ENCODE measurements at places on chromosomes 11 and 22.

GRCh38 chr22:27820896-27821866, 19.6 kb upstream of the MN1 start:
- H3K36me3 ChIP-seq = no peaks in the 10 kb centered on the region
- no peaks in the 10 kb centered on the region for H3K27me3 ChIP-seq
- H3K27ac ChIP-seq = no peak overlapping the region
- H3K4me3 ChIP-seq = no peak overlapping the region

DNA sequence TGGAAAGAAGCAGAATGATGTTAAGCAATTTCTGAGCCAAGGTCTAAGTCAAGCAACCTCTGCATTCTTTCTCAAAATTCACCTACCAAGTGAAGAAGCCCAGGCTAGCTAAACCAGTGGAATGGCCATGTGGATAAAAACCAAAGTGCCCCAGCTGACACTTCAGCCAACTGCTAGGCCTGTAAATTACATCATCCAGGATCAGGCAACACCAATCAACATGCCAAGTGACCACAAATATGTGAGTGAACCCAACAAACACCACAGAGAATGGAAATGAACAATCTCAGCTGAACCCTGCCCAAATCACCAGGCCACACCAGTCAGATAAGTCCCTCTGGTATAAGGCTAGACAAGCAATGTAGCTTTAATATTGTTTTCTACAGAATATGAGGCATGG, 25.1 kb upstream of the FJX1 start:
- no peak overlapping the region for H3K27ac ChIP-seq
- no peaks in the 10 kb centered on the region for H3K4me1 ChIP-seq
- peaks cover 48% of the 10 kb centered on the region for H3K27me3 ChIP-seq

DNA sequence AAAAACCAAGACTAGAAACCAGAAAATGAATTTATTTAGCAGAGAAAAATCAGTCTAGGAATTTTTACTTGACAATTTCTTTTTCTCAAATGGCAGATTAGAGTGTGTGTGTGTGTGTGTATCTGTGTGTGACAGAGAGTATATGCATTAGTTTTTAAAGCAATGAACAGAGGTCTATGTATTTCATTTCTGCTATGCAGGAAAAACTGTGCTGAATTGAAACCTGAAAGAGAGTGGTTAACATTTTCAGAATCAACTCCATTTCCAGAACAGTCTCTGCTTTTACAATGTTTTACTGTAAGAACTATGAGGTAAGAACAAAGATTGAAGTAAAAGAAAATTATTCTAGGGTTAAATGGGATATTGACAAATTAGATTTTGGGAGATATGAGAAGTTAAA, 114.8 kb downstream of the GRM5 start:
- no peaks in the 10 kb centered on the region for H3K4me1 ChIP-seq
- H3K4me3 ChIP-seq = no peak overlapping the region
- no peak overlapping the region for H3K27ac ChIP-seq

GRCh38 chr11:117435326-117435725, 107.7 kb downstream of the CEP164 start:
- no peaks in the 10 kb centered on the region for H3K36me3 ChIP-seq
- H3K27ac ChIP-seq = no peak overlapping the region
- H3K27me3 ChIP-seq = peaks cover 10% of the 10 kb centered on the region
- H3K4me1 ChIP-seq = no peaks in the 10 kb centered on the region

GRCh38 chr11:57322256-57323166, 2.2 kb downstream of the TNKS1BP1 start:
- DNase-seq = no peak
- peaks cover 40% of the 10 kb centered on the region for H3K36me3 ChIP-seq
- H3K4me1 ChIP-seq = peaks cover 53% of the 10 kb centered on the region

DNA sequence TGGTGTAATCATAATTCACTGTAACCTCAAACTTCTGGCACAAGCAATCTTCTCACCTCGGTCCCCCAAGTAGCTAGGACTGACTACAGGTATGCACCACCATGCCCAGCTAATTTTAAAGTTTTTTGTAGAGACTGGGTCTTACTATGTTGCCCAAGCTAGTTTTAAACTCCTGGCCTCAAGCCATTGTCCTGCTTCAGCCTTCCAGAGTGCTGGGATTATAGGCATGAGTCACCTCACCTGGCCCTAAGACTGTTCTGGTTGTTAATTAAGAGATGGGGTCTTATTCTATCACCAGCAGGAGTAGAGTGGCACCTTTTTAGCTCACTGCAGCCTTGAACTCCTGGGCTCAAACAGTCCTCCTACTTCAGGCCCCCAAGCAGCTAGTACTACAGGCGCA, 52.0 kb upstream of the DEPDC7 start:
- H3K27ac ChIP-seq = no peak overlapping the region
- DNase-seq = no peak
- H3K4me3 ChIP-seq = no peak overlapping the region
- peaks cover 12% of the 10 kb centered on the region for H3K4me1 ChIP-seq
- no peaks in the 10 kb centered on the region for H3K27me3 ChIP-seq

GRCh38 chr11:10358696-10359095, 53.8 kb downstream of the ADM start:
- peaks cover 37% of the 10 kb centered on the region for H3K27me3 ChIP-seq
- DNase-seq = no peak
- no peaks in the 10 kb centered on the region for H3K36me3 ChIP-seq
- H3K4me1 ChIP-seq = no peaks in the 10 kb centered on the region
- no peak overlapping the region for H3K27ac ChIP-seq

- no peak overlapping the region for H3K4me3 ChIP-seq
- peaks cover 65% of the 10 kb centered on the region for H3K36me3 ChIP-seq
- no peak overlapping the region for H3K27ac ChIP-seq
- no peaks in the 10 kb centered on the region for H3K27me3 ChIP-seq
Observed at GRCh38 chr22:23302171-23303002, 122.1 kb downstream of the BCR start.

GRCh38 chr11:3735827-3736226, 61.5 kb downstream of the NUP98 start:
- H3K36me3 ChIP-seq = peaks cover 94% of the 10 kb centered on the region
- no peaks in the 10 kb centered on the region for H3K27me3 ChIP-seq
- no peak overlapping the region for H3K27ac ChIP-seq

DNA sequence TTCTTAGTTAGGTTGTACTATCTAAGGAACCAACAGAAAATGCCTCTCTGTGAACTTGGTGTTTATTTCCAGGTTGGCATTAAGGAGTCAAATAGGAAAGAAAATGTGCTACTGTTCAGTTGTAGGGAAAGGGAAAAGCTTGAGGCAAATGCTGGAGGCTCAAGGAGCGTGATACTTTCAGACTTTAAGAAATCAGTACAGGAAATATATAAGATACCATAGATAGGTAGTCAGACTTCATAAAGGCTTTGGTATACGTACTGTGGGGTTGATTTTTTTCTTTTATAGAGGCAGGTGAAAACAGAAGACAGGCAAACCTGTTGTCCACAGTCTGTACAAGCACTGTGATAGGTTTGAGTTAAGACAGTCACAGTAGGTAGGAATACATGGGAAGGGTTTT, 30.8 kb downstream of the EP300 start:
- H3K36me3 ChIP-seq = peaks cover 78% of the 10 kb centered on the region
- no peak overlapping the region for H3K4me3 ChIP-seq
- no peaks in the 10 kb centered on the region for H3K27me3 ChIP-seq
- no peak for DNase-seq
- peaks cover 30% of the 10 kb centered on the region for H3K4me1 ChIP-seq
